Astrocyte (in vitro differentiated cells and primary cell): ENCODE measurements at places on chromosomes 12 and 14.

- no peaks in the 10 kb centered on the region for H3K4me1 ChIP-seq
- H3K4me3 ChIP-seq, result no peak overlapping the region
- no peak for DNase-seq
- no peak overlapping the region for H3K27ac ChIP-seq
- peaks cover 2% of the 10 kb centered on the region for H3K27me3 ChIP-seq
- no peaks in the 10 kb centered on the region for H3K36me3 ChIP-seq
Observed at GRCh38 chr14:53655080-53655785, 301.4 kb downstream of the BMP4 start.

GRCh38 chr12:123559468-123559867, 24.9 kb upstream of the TMED2 start:
- DNase-seq, result no peak
- no peak overlapping the region for H3K4me3 ChIP-seq
- no peaks in the 10 kb centered on the region for H3K4me1 ChIP-seq

GRCh38 chr12:117091758-117092510, 7.3 kb downstream of the TESC start:
- H3K27me3 ChIP-seq, result peaks cover 24% of the 10 kb centered on the region
- no peak for DNase-seq
- no peak overlapping the region for H3K4me3 ChIP-seq
- no peaks in the 10 kb centered on the region for H3K4me1 ChIP-seq

DNA sequence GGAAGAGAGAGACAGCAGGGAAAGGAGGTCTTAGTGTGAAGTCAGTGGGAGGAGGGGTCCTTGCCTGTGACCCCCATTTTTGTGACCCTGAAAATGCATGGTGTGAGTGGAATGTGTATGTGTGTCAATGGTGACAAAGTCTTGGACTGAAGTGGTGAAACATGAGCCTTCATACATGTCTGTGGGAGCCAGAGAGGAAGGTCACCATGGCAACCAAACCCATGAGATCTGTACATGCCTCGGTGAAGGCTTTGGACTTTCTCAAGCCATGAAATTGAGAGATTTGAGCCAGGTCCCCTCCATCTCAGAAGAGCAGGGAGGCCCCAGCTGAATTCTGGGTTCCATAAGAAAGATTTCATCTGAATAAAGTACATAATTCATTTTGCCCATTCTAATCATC, 108.7 kb downstream of the TTC8 start:
- no peak overlapping the region for H3K27ac ChIP-seq
- H3K4me1 ChIP-seq, result no peaks in the 10 kb centered on the region
- DNase-seq, result peak; percentile 3
- H3K4me3 ChIP-seq, result no peak overlapping the region

GRCh38 chr12:107326237-107326636, 232.9 kb upstream of the CRY1 start:
- no peaks in the 10 kb centered on the region for H3K36me3 ChIP-seq
- peaks cover 30% of the 10 kb centered on the region for H3K4me1 ChIP-seq
- DNase-seq, result no peak
- H3K27me3 ChIP-seq, result no peaks in the 10 kb centered on the region
- H3K4me3 ChIP-seq, result no peak overlapping the region

DNA sequence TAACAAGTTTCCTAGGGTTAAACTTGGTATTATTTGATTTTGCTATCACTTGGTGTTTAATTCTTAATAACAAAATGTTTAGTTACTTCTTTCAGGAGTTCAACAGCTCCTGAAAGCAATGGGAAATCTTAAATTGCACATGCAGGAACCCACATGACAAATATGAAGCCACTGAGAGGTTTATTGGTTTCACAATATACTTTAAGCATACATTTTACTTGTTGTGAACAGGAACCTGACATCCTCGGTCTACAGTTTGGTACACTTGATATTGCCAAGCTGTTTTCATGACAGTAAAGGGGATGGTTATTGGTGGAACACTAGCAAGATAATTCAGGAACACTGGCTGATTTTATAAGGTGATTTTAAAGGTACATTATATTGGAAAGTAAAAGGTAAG, 46.2 kb downstream of the SLC38A1 start:
- no peak overlapping the region for H3K4me3 ChIP-seq
- peaks cover 27% of the 10 kb centered on the region for H3K4me1 ChIP-seq

- DNase-seq, result no peak
- no peak overlapping the region for H3K4me3 ChIP-seq
- H3K27ac ChIP-seq, result no peak overlapping the region
- no peaks in the 10 kb centered on the region for H3K4me1 ChIP-seq
- H3K36me3 ChIP-seq, result no peaks in the 10 kb centered on the region
Observed at GRCh38 chr12:13627536-13627935, 353.9 kb downstream of the GRIN2B start.

- H3K27me3 ChIP-seq, result peaks cover 3% of the 10 kb centered on the region
- peaks cover 31% of the 10 kb centered on the region for H3K36me3 ChIP-seq
- no peak overlapping the region for H3K4me3 ChIP-seq
- no peaks in the 10 kb centered on the region for H3K4me1 ChIP-seq
Observed at GRCh38 chr12:57720606-57721595, 17.6 kb downstream of the AGAP2 start.

DNA sequence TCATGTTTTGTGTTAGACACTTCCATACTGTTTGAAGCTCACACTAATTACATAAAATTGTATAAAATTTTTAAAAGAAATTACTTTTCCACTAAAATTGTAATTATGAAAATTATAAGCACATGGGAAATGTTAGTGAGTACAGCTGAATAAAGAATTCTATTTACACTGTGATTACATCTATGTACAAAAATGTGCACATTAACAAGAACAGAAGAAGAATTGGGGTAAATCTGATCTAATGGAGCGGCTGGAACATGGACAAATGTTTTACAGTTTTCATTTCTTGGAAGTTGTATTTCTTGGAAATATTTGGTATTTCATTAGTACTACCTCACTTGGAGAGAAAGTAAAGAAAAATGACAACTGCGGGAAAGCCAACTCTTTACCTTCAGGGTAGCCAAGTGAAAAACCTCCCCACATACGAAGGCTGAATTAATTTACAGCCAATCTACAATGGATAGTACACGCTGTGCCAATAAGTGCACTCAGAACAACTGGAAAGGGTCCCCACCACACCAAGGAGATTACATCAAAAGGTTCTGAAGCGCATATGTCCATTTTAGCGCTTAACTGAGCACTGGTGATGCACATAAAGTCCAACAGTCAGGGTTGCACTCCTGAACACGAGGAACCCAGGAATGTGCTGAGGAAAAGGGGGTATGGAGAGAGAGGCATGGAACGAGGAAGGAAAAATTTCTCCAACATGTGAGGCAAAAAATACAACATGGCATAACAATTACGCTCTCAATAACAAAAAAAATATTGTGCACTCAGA, 17.5 kb downstream of the MED13L start:
- H3K27ac ChIP-seq, result no peak overlapping the region
- no peaks in the 10 kb centered on the region for H3K36me3 ChIP-seq
- no peak overlapping the region for H3K4me3 ChIP-seq
- H3K27me3 ChIP-seq, result no peaks in the 10 kb centered on the region
- DNase-seq, result no peak

- H3K36me3 ChIP-seq, result no peaks in the 10 kb centered on the region
- no peak overlapping the region for H3K4me3 ChIP-seq
- no peak overlapping the region for H3K27ac ChIP-seq
- peak; percentile 78 for DNase-seq
Observed at GRCh38 chr12:39605996-39606395, 13.6 kb downstream of the ABCD2 start.

GRCh38 chr14:101230851-101231550, 327.5 kb upstream of the RTL1 start:
- H3K27ac ChIP-seq, result no peak overlapping the region
- DNase-seq, result no peak
- no peaks in the 10 kb centered on the region for H3K4me1 ChIP-seq
- H3K27me3 ChIP-seq, result no peaks in the 10 kb centered on the region
- H3K4me3 ChIP-seq, result no peak overlapping the region

GRCh38 chr14:85533023-85533860, 3.3 kb downstream of the FLRT2 start:
- peaks cover 47% of the 10 kb centered on the region for H3K4me1 ChIP-seq
- H3K27ac ChIP-seq, result no peak overlapping the region
- H3K27me3 ChIP-seq, result peaks cover 17% of the 10 kb centered on the region

DNA sequence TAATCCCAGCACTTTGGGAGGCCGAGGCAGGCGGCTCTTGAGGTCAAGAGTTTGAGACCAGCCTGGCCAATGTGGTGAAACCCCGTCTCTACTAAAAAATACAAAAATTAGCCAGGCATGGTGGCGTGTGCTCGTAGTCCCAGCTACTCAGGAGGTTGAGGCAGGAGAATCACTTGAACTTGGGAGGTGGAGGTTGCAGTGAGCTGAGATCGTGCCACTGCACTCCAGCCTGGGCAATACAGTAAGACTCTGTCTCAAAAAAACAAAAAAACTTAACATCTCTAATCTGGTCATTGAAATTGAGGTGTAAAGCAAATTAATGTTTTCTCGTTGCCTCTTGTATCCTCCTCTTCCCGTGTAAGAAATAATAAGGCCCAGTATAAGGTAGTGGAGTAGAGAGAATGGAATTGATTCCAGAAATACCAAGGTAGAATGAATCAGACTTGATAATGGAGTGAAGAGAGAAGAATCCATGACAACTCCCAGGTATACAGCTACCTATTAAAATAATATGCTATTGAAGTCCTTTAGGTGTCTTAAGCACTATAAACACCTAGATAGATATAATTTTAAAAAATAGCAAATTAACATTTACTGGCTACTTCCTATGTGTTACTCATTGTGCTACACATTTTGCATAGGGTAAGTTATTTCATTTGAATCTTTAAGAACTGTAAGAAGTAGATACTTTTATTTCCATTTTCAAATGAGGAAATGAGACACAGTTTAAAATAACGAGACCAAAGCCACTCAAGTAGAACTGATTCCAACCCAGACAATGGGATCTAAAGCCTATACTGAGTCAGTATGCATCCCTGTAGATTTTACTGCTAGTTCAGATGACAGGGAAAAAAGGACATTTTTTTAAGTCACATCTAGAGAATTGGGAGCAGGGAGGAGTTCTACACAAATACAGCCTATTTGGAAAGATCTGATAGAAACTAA, 23.2 kb downstream of the RAP1B start:
- peaks cover 13% of the 10 kb centered on the region for H3K4me1 ChIP-seq
- peaks cover 8% of the 10 kb centered on the region for H3K36me3 ChIP-seq
- DNase-seq, result no peak
- no peak overlapping the region for H3K4me3 ChIP-seq
- H3K27me3 ChIP-seq, result no peaks in the 10 kb centered on the region
- H3K27ac ChIP-seq, result no peak overlapping the region

GRCh38 chr12:108327621-108328344, 11.3 kb downstream of the CMKLR1 start:
- DNase-seq, result no peak
- H3K27ac ChIP-seq, result no peak overlapping the region
- no peaks in the 10 kb centered on the region for H3K4me1 ChIP-seq
- no peaks in the 10 kb centered on the region for H3K36me3 ChIP-seq
- H3K27me3 ChIP-seq, result peaks cover 7% of the 10 kb centered on the region

DNA sequence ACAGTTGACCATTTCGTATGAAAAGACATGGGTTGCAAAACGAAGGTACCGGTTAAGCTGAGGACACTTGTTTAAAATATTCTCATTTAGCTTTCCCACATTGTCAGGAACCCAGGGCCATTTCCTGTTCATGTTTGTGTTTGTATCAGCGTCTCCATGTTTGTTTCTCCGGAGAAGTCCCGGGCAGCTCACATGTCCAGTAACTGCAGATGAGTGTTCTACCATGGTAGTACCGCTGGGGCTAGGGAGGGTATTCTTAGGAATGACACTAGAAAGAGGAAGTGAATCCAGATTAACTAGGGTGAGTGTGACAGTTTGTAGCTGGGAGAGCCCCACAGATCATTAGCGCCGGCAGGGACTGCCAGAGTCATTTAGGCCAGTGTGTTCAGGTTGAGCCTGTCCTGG, 50.0 kb upstream of the EVL start:
- no peak overlapping the region for H3K4me3 ChIP-seq
- H3K27me3 ChIP-seq, result no peaks in the 10 kb centered on the region
- no peak overlapping the region for H3K27ac ChIP-seq
- H3K36me3 ChIP-seq, result no peaks in the 10 kb centered on the region
- no peak for DNase-seq
